ENCODE measurements at places on chromosomes 7 and 10.

DNA sequence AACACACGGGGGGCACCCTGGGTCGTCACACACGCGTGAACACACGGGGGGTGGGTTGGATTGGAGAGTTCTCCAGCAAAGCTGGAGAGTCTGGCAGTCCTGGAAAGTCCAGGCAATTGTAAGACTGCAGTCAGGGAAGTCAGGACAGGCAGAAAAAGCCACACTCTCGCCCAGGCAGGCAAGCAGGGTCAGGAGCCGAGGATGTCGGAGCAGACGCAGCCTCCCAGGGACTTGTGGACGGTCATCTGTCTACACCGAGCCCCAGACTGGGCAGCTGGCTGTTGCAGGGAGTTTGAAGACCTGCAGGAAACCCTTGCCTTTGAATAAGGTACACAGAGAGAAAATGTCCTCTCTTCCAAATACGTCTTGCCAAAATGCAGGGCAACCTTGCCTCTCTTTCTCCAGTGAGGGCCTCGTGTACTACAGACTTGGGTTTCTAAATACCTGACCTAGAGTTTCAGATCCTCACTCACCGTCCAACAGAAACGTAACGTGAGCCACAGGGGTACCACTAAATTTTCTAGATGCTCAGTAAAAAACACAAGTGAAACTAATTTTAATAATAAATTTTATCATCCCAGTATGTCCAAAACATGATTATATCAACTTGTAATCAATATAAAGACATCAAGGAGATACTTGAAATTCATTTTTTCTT is 176.7 kb downstream of the ADARB2 start:
- DNase-seq = no peak

DNA sequence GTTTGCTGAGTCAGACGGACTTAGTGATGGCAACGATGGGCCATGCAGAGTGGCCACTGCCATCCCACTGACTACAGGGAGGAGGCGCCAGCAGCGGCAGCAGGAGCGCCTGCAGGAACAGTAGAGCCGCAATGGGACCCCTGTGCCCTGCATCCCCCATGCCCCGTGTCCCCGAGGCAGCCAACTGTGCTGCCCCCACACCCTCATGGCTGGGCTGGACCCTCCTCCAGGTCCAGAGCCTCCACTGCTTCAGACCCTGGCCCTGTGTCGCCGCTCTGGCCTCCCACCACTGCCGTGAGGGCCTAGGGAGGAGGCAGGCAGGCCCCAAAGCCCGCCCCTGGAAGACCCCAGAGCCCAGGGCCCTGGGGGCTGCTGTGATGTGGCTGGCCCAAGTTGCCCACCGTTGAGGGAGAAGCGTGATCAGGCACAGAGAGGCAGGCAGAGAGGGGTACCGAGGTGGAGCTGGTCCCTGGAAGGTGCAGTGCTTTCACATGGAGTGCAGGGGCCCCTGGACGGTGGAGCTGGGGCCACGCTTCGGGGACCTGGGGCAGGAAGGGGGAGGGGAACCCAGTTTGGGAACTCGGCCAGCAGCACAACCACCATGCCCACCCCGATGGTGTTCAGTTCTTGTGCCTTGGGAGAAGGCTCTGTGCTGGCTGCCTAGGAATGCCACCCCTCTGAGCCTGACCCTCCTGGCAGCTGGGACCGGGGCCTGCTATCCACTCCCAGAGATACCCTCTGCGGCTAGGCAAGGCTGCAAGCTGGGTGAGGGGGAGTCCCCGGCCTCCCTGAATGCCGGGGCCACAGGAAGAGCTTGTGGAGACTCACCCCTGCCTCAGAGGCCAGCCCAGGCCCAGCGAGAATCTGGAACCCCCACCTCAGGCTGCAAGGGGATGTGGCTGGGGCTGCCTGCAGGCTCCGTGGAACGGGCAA is 32.6 kb downstream of the DKK1 start:
- DNase-seq = no peak

DNA sequence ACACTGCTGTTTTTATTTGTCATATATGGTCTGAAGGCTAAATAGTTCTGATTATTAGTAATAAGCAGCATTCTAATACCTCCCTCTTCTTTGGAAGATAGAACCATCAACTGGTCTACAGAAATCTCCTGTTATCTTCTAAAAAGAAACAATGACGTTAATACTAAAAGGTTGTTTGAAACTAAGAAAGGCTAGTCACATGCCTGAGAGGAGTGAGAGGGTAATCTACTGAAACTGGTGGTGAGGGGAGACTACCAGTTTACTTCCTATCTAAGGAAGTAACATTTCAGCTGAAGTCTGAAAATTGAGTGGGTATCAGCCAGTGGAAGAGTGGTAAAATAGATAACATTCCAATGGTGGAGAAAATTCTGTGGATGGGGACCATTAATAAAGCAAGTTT is 48.4 kb downstream of the FGFBP3 start:
- no peak for DNase-seq

- DNase-seq = no peak
These were observed 337.1 kb upstream of the ZMIZ1 start for GRCh38 chr10:78731675-78732074.

GRCh38 chr10:62437696-62438095 is 63.5 kb downstream of the ZNF365 start:
- no peak for DNase-seq

DNA sequence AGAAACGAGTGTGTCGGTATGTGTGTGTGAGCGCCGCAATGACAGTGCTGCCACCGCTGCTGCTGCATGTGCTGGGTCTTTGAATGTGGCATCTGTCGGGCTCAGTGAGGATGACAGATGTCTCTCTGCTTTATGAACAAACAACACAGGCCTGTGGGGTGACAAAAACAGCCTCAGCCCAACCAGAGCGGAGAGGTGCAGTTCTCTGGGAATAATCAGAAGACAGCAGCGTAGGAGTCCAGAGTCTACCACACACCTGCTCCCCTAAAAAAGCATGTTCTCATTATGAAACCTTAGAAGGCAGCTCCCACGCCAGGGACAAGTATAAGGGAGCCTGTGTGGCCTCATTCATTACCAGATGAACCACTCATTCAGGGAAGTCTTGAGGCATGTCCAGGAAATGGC is 278.3 kb downstream of the KCNMA1 start:
- no peak for DNase-seq

DNA sequence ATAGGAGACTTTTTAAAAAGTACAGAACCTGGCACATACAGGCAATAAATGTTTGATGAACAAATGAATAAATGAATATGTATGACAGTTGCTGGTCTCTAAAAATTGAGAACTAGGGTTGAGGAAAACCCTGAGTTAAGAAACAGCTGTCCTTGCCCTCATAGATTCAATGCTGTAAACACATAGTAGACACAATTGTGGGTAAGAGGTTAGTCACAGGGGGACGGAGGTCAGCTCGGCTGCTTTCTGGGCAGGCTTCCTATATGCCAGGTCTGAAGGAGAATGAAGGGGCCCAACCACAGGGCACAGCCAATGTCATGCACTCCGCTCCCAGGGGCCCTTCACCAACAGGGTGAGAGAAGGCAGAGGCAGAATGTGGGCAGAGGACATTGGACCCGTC is 143.3 kb upstream of the RSU1 start:
- DNase-seq = no peak

GRCh38 chr7:39528849-39529248 is 37.4 kb upstream of the YAE1 start:
- DNase-seq = no peak

DNA sequence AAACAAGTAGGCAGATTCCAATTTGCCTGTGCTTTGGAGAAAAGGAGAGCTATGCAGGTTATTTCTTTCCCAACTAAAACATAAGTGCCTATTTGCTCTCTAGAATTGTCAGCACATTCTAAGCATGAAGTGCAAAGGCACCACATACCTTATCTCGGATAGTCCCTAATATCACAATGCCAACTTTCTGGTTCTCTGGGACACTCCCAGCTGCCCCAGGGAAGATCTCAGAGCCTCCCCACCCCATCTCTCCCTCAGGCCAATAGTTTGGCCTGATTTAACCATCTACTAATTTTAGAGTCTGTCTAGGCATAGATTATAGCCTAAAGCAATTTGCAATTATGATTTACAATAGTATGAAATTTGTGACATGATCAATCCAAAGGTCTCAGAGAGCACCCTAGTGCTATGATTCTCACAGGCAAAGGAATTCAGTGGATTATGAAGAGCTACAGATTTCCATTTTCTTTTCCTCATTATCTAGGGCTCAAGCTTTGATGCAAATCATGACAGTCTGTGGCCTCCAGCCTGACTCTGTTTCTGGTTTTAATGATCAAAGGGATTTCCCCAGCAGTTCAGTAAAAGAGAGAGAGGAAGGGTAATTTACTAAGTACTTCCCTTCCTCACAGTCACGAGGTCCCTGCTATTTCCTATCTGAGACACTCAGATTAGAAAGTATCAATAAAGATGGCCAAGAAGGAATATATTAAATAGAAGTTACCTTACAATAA is 29.0 kb upstream of the IL6 start:
- no peak for DNase-seq

DNA sequence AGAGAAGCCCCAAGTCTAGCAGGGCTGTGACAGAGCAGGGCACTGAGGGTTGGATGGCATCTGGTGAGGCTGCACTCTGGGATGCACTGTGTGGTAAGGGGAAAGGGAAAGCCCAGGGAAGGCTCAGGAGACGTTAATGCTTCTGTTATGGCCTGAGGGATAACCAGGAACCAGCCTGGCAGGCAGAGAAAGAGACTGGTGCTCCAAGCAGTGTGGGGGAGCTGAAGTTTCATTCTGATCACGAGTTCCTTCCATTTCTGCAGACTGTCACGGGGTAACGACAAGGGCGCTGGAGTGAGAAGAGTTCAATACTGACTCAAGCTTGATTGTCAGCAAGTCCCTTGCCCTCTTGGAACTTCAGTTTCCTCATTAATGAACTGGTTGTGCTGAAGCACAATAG is 730.9 kb downstream of the GRID1 start:
- DNase-seq = no peak

- DNase-seq = no peak
These were observed 51.5 kb downstream of the WDR37 start for GRCh38 chr10:1107679-1108078.

- no peak for DNase-seq
These were observed 9.0 kb upstream of the COMTD1 start for GRCh38 chr10:75244487-75245353.

GRCh38 chr7:84144480-84144879 is 50.1 kb downstream of the SEMA3A start:
- DNase-seq = no peak

- DNase-seq = no peak
These were observed at the start of gene TNS3 for GRCh38 chr7:47581804-47582763. Gene TNS3, minus strand, starts transcription at chr7:47582111. Its CDS starts 142,475 bp downstream, at chr7:47439636.

GRCh38 chr10:22345301-22346095 is at the start of gene SPAG6:
Gene SPAG6, plus strand, starts transcription at chr10:22345496. Its CDS starts 116 bp downstream, at chr10:22345612.
- no peak for DNase-seq

DNA sequence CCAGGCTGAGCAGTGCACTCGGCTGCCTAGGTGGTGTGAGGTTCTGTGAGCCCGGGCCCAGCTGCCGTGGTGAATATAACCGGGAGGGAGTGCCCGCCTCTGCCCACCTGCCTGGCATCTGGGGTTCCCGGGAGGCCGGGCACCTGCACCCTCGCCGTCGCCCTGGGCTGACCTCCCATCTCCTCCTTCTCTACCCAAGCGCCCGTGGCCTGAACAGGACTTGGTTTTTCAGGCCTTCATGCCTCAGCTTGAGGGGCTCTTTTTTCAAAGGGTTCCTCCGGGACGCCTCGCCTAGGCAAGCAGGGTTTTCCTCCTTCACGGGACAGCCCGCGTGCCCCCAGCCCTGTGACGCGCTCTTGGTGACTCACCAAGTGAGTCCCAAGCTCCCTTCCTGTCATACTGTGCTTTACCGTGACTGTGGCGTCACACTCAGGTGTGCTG is 9.9 kb downstream of the INPP5A start:
- DNase-seq = no peak
